Activated T-cell treated with anti-CD3 and anti-CD28 coated beads, Interleukin-2, amount 50 U/mL, for 72 hours (primary cell): ENCODE measurements at places on chromosomes 3 and 15. TPM values are rescaled to one million over a fixed set of nuclear protein-coding genes. Genes with fewer than 3 reads are reported as not detected.
A peak's percentile ranks its signal among the peaks of the same experiment; 100 is the strongest.

DNA sequence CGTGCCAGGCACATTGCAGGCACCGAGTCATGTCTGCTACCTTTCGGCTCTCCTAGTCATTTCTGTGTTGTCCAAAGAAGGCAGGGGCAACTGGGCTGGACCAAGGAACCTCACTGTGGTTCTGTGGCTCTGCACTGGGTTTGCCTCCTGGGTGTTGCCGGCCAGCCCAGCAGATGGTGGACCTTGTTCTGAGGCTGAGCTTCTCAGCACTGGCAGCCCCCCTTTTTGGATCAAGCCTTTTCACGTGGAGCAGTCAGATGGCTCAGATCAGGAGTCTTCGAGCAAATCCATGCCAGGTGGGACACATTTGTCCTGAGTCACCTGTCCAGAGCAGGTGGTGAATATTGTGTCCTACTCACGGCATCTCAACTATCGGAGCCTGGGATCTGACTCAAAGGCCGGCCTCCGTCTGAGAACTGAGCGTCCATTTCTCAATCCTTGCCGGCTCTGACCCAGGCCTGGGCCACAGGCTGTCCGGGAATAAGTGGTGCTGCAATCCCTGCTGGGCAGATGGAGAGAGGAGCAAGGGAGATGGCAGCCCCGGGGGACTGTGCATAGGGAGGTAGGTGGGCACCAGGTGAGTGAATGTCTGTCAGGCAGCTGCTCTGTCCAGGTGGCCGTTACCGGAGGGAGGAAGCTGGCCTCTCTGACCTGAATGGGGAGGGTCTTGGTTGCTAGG, at the start of gene IL16:
Gene IL16, plus strand, starts transcription at position 304 of the 679 bp plus-strand sequence. CDS start 28,521 bp downstream, outside the sequence.
- no peaks in the 10 kb centered on the region for H3K36me3 ChIP-seq
- H3K4me1 ChIP-seq = no peaks in the 10 kb centered on the region
- DNase-seq = no peak
- H3K4me3 ChIP-seq = no peak within 1 kb of the TSS

GRCh38 chr3:15014606-15015328, 50.3 kb downstream of the MRPS25 start:
- no peak overlapping the region for H3K4me3 ChIP-seq
- DNase-seq = no peak
- peaks cover 6% of the 10 kb centered on the region for H3K36me3 ChIP-seq
- H3K4me1 ChIP-seq = peaks cover 21% of the 10 kb centered on the region
- H3K27me3 ChIP-seq = no peaks in the 10 kb centered on the region

NTRK3 gene
- 4.2 TPM for total RNA-seq

DNA sequence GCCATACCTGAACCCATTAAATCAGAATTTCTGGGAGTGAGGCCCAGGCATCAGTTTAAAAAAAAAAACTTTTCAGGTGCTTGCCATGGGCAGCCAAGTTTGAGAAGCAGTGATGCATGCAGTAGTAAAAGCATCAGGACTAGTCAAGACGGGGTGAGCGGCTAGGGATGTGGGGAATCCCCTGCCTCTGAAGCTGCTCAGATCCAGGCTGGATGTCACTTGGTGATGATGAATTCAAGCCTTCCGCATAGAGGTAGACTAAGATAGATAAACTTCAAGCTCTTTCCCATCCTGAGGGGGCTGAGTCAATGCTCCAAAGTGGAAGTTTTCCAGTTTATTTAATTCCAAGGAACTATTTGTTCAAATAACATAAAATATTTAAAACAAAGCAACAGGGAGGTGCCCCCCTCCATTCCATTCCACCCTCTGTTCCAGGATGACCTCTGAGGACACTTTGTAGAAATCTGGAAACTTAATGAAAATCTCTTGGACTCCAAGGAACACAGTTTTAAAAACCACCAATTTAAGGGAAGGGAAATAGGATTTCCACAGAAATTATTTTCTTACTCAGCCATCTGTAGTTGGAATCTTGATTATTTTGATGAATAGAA, 100.4 kb upstream of the NR2E3 start:
- H3K4me3 ChIP-seq = no peak overlapping the region
- H3K36me3 ChIP-seq = no peaks in the 10 kb centered on the region
- H3K27ac ChIP-seq = no peak overlapping the region
- no peaks in the 10 kb centered on the region for H3K4me1 ChIP-seq
- no peak for DNase-seq

GRCh38 chr3:191388823-191389222, 58.5 kb upstream of the UTS2B start:
- no peaks in the 10 kb centered on the region for H3K27me3 ChIP-seq
- H3K27ac ChIP-seq = peak overlapping the region; percentile 51
- H3K4me1 ChIP-seq = no peaks in the 10 kb centered on the region
- H3K4me3 ChIP-seq = no peak overlapping the region
- DNase-seq = no peak

DNA sequence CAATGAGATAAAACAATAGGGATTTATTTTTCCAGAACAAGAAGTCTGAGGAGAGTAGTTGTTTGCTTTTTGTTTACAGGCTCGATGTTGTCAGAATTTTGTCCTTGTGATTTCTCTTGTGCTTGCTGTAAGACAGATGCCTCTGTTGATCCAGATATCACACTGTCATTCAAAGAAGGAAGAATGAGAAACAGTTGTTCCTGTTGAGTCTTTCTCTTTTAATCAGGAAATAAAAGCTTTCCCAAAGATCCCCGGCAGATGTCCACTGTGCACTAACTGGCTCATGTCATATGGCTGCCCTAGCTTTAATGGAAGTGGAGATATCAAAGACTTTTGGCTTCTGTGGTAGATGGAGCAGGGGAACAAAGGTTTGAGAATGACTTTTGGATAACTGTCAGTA, 6.8 kb downstream of the SERPINI1 start:
- H3K4me1 ChIP-seq = peaks cover 23% of the 10 kb centered on the region
- H3K36me3 ChIP-seq = no peaks in the 10 kb centered on the region
- no peak overlapping the region for H3K27ac ChIP-seq
- no peaks in the 10 kb centered on the region for H3K27me3 ChIP-seq
- DNase-seq = no peak

- DNase-seq = no peak
- H3K4me3 ChIP-seq = no peak overlapping the region
- peaks cover 4% of the 10 kb centered on the region for H3K4me1 ChIP-seq
- no peaks in the 10 kb centered on the region for H3K27me3 ChIP-seq
- no peaks in the 10 kb centered on the region for H3K36me3 ChIP-seq
Measured at GRCh38 chr3:87436781-87437543, 160.6 kb upstream of the POU1F1 start.

DNA sequence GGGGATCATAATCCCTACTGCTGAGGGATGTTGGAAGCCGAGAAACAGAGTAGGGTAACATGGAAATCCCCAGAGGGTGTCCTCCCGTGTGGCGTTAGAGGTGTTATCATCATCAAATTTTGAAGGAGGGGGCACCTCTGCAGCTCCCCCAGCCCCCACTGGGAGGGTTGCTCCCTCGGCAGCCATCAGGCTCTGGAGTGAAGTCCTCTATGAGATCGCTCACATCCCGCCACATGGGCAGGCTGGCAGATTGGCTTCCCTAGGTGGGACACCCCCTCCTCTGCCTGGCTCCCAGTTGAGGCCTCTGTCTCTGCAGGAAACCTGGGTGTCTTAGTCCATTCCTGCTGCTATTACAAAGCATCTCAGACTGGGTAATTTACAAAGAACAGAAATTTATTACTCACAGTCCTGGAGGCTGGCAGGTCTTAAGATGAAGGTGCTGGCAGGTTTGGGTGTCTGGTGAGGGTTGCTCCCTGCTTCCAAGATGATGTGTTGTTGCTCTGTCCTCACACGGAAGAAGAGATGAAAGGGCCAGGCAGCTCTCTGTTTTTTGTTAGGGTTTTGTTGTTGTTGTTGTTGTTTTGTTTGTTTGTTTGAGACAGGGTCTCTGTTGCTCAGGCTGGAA, 120.5 kb downstream of the NUP210 start:
- H3K4me3 ChIP-seq = no peak overlapping the region
- no peak overlapping the region for H3K27ac ChIP-seq
- H3K4me1 ChIP-seq = peaks cover 7% of the 10 kb centered on the region
- DNase-seq = no peak
- H3K27me3 ChIP-seq = peaks cover 24% of the 10 kb centered on the region

DNA sequence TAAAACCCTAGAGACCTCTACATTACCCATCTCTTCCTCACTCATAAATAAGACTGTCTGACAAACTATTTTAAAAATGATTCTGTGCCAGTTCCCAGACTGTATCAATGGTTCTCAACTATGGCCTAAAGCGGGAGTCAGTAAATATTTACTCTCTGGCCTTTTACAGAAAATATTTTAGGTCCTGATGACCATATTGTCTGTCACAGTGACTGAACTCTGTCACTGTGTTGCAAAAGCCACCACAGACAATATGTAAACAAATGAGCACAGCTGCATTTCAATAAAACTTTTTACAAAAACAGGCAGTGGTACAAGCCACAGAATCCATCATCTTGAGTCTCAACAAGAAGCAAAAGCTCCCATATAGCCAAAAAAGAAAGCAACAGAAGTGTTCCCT, 45.4 kb downstream of the PLOD2 start:
- H3K36me3 ChIP-seq = peaks cover 11% of the 10 kb centered on the region
- DNase-seq = no peak
- H3K4me1 ChIP-seq = no peaks in the 10 kb centered on the region

- no peak overlapping the region for H3K4me3 ChIP-seq
- H3K27me3 ChIP-seq = peaks cover 13% of the 10 kb centered on the region
- H3K36me3 ChIP-seq = no peaks in the 10 kb centered on the region
- no peak overlapping the region for H3K27ac ChIP-seq
- no peak for DNase-seq
Measured at GRCh38 chr15:56495053-56495452, 30.1 kb upstream of the MNS1 start.

DNA sequence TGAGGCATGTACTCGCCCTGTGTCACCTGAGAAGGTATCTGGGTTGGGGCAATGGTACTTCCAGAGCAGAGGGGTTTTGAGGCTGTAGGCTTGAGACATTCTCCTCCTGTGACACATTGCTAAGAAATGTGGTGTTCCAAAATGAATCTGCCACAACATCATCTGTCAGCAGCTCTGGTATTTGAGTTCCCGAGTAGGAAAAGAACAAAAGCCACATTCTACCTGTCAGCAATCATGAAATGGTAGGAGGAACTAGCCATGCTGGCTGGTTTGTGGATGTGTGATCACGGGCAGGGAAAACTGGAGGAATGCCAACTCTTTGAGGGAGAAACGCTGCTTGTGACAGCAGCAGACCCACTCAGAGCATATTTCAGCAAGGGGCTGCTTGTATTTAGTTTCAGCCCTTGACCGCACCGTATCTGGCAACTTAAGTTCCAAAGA, 579.4 kb upstream of the TBL1XR1 start:
- H3K36me3 ChIP-seq = no peaks in the 10 kb centered on the region
- H3K27me3 ChIP-seq = no peaks in the 10 kb centered on the region
- peaks cover 14% of the 10 kb centered on the region for H3K4me1 ChIP-seq
- H3K4me3 ChIP-seq = no peak overlapping the region
- H3K27ac ChIP-seq = no peak overlapping the region
- no peak for DNase-seq

- H3K27ac ChIP-seq = peak overlapping the region; percentile 98
- no peaks in the 10 kb centered on the region for H3K36me3 ChIP-seq
- peaks cover 59% of the 10 kb centered on the region for H3K4me1 ChIP-seq
- H3K4me3 ChIP-seq = peak overlapping the region; percentile 82
- H3K27me3 ChIP-seq = no peaks in the 10 kb centered on the region
Measured at GRCh38 chr3:196179380-196180308, 31.6 kb downstream of the ZDHHC19 start.

- H3K4me1 ChIP-seq = no peaks in the 10 kb centered on the region
- peaks cover 2% of the 10 kb centered on the region for H3K27me3 ChIP-seq
- peaks cover 4% of the 10 kb centered on the region for H3K36me3 ChIP-seq
- DNase-seq = no peak
Measured at GRCh38 chr3:139032326-139033002, 11.7 kb upstream of the PRR23B start.

CCDC39 gene
- not detected for total RNA-seq

DNA sequence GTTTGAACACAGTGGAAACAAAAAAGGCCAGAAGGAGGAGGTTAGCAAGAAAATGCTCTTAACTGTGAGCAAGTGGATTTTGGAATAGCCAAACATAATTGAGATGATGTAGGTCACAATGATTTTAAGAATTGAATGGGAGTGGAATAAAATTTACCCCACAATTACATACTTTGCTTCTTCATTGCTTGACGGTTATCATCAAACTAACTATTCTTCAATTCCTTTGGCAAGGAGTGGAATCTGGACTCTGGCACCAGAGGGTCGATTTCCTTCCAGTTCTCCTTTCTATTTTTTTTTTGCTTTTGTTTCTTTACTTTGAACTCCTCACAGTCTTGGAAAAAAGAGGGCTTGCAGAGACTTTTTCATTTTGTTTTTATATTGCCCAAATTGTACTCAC, 634.5 kb upstream of the TGFBR2 start:
- no peaks in the 10 kb centered on the region for H3K4me1 ChIP-seq
- no peak overlapping the region for H3K4me3 ChIP-seq
- no peak for DNase-seq
- H3K36me3 ChIP-seq = no peaks in the 10 kb centered on the region
- H3K27me3 ChIP-seq = peaks cover 50% of the 10 kb centered on the region
- H3K27ac ChIP-seq = no peak overlapping the region
